Breast epithelium (tissue), 4 donors: ENCODE measurements at places on chromosomes 11 and 22. TPM values are rescaled to one million over a fixed set of nuclear protein-coding genes. Genes with fewer than 3 reads are reported as not detected.

DNA sequence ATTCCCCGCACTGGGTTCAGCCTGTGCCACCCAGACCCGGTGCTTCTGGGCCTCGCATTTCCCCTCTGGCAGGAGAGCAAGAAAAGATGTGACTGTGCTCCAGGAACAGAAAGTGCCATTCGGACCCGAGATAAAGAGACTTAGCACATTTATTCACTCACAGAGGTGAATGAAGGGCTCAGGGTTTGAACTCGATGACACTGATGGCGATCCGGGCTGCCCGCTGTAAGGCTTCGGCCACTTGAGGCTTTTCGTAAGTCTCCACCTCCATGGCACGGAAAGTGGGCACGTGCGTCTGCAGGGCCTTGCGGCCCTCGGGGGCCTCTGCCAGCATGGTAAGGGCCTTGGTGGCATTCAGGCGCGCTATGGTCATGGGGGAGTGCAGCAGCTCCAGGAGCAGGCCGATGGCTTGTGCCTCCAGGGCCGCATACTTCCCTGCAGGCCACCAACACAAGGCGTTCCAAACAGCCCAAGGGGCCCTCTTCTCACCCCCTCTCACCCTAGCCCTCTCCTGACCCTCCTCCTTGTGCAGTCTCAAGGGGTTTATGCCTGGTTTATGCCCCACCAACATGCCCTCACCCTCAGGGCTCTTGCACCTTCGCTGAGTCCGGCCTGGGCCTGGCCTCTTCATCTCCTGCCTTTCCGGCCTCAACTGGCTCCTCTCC is 10.9 kb upstream of the GNAZ start:
- no peaks in the 10 kb centered on the region for H3K4me1 ChIP-seq
- no peaks in the 10 kb centered on the region for H3K36me3 ChIP-seq

DNA sequence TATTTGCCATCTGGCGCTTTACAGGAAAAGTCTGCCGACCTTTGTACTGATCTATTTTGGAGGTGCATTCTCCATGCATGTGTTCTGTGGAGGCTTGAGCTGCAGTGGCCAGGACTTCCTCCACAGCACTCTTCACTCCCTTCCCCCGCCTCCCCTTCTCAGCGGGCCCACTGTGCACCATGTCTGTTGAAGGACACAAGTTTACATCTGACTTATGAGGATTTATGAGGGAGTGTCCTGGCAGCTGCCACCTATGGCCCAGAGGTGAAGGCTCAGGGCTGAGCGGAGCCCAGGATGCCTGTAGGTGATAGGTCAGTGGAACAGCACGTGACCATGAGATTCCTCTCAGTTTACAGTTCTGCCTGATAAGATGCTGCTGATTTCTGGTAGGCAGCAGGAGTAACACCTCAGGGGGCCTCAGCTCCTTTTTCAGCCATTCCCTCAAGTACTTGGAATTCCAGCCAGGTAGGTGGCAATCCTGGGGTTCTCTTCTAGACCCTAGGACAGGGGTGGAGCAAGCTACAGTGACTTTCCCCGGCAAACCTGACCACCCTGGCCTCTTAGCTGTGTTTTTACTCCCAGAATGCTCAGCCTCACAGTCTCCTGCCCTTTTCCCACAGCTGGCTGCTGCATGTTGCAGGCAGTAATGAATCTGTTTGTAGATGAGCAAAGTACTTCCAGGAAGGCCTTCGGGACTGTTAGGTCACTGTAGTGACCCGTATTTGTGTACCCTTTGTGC is 59.9 kb downstream of the PPFIBP2 start:
- peaks cover 39% of the 10 kb centered on the region for H3K4me1 ChIP-seq
- no peaks in the 10 kb centered on the region for H3K27me3 ChIP-seq
- DNase-seq: no peak
- H3K4me3 ChIP-seq: no peak overlapping the region
- no peak overlapping the region for H3K27ac ChIP-seq

FGF3 gene
- not detected for total RNA-seq

DNHD1 gene
- total RNA-seq: 14.9 TPM

- H3K4me1 ChIP-seq: no peaks in the 10 kb centered on the region
- H3K27ac ChIP-seq: no peak overlapping the region
- DNase-seq: no peak
- H3K36me3 ChIP-seq: no peaks in the 10 kb centered on the region
- H3K27me3 ChIP-seq: peaks cover 52% of the 10 kb centered on the region
- H3K4me3 ChIP-seq: no peak overlapping the region
Observed at GRCh38 chr22:44392446-44392921, 79.7 kb upstream of the SHISAL1 start.

- no peak for DNase-seq
- no peak overlapping the region for H3K27ac ChIP-seq
- H3K27me3 ChIP-seq: no peaks in the 10 kb centered on the region
Observed at GRCh38 chr22:23755711-23756110, 1.5 kb upstream of the VPREB3 start.

GRCh38 chr22:35528927-35529326 is 11.7 kb upstream of the RASD2 start:
- no peak for DNase-seq
- no peak overlapping the region for H3K4me3 ChIP-seq
- H3K36me3 ChIP-seq: no peaks in the 10 kb centered on the region
- H3K27me3 ChIP-seq: no peaks in the 10 kb centered on the region
- no peak overlapping the region for H3K27ac ChIP-seq
- H3K4me1 ChIP-seq: no peaks in the 10 kb centered on the region

DNA sequence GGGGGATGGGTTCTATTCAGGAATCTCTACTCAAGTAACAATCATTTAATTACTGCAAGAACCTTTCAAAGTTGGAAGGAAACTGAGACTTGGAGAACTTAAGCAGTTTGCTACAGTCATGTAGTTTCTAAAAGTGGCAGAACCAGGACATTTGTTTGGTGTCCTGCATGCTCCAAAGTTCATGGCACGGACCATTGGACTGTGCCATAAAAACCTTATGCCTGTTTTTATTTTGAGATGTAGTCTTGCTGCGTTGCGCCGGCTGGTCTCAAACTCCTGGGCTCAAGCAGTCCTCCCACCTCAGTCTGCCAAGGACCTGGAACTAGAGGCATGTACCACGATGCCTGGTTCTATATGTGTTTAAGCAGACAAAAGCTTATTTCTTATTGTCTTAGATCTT is 18.6 kb upstream of the AIFM3 start:
- H3K4me1 ChIP-seq: no peaks in the 10 kb centered on the region
- H3K4me3 ChIP-seq: no peak overlapping the region
- no peak overlapping the region for H3K27ac ChIP-seq
- no peaks in the 10 kb centered on the region for H3K36me3 ChIP-seq
- no peak for DNase-seq

DNA sequence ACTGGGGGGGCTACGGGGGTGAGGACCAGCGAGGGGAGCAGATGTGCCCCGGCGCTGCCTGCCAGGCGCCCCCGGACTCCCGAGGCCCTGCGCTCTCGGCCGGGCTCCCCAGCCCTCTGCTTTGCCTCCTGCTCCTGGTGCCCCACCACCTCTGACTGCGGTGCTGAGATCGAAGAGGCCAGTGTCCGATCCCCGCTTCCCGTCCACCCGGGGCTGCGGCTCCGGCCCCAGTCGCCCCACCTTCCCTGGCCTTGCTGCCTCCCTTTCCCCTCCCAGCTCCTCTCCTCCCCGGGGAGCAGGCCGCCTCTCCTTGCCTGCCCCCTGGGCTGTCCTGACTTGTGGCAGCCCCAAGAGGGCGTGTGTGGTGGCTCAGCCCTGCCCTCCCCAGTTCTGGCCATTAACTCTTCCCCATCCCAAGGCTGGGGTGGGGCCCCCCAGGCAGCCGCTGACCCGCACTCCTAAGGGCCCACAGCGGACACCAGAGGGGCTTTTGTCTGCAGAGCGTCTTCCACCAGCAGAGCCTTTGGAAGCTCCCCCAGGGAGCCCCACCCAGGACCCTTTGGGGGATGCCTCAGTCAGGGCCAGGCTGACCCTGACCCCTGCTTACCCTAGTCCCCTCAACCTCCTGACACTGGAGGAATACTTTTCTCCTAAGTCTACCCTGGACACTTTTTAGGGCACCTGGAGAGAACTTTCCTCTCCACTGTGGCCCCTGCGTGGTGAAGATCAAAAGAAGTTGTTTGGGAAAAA is 16.6 kb downstream of the RTN4RL2 start:
- H3K36me3 ChIP-seq: no peaks in the 10 kb centered on the region
- peak overlapping the region; percentile 59 for H3K4me3 ChIP-seq
- H3K27me3 ChIP-seq: no peaks in the 10 kb centered on the region
- H3K27ac ChIP-seq: peak overlapping the region; percentile 31

- DNase-seq: no peak
- no peaks in the 10 kb centered on the region for H3K27me3 ChIP-seq
- H3K27ac ChIP-seq: peak overlapping the region; percentile 89
Observed at GRCh38 chr11:776263-776560, 1.1 kb downstream of the GATD1 start.

DNA sequence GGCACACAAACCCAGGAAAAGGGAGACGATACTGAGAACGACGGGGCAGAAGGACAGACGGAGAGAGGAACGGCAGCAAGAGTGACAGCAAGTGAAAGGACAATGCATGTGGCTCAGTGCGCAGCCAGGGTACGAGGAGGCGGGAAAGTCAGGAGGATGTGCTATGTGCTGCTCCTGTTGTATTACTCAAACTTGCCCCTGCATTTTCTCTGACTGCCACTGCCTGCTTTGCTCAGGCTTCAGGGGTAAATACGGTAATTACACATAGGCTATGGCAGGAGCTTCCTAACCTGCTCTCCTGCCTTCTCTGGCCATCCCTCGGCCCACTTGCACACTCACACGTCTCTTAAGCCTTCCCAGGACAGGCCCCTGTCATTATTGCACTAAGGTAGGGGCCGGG is 94.8 kb downstream of the FEZ1 start:
- H3K4me3 ChIP-seq: no peak overlapping the region
- no peaks in the 10 kb centered on the region for H3K27me3 ChIP-seq
- DNase-seq: no peak
- no peaks in the 10 kb centered on the region for H3K4me1 ChIP-seq

- H3K4me3 ChIP-seq: no peak overlapping the region
- no peak for DNase-seq
- H3K36me3 ChIP-seq: no peaks in the 10 kb centered on the region
Observed at GRCh38 chr11:33362051-33362910, 105.1 kb downstream of the HIPK3 start.

NXF1 gene
- total RNA-seq: 76.4 TPM

GRCh38 chr11:42992594-42992993 is 319.2 kb upstream of the API5 start:
- H3K27me3 ChIP-seq: no peaks in the 10 kb centered on the region
- no peak overlapping the region for H3K27ac ChIP-seq
- DNase-seq: no peak
- H3K4me1 ChIP-seq: no peaks in the 10 kb centered on the region
- H3K4me3 ChIP-seq: no peak overlapping the region

DNA sequence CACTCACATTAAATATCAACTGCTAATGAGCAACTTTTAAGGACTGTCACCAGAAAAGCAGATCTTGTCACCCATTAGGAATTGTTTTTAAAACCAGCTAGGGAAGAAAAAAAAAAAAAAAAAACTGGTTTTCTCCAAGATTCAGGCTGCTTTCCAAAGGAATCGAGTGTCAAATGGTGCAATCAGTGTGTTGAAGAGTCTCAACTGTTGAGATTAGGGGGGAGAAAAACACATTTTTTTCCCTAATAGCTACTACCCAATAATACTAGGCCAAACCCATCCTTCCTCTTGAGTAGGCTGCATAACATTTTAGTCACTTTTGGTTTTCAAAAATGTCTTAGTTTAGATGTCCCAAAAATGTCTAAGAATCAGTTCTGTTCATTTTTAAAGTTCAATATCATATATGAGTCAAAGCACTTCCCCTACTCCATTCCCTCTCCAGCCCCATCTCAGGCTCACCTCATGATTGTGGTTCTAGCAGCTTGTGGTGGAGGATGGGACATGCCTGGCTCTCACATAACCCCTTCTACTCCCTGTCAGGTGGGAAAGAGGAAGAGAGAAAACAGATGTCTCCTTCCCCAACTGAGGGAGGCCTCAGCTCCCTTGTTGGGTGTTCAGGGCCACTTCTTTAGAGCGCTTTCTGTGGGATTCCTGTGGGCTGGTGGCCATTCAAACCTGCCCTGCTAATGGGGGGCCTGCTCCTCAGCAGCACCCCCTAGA is 193.6 kb downstream of the CWF19L2 start:
- H3K4me3 ChIP-seq: no peak overlapping the region
- H3K4me1 ChIP-seq: no peaks in the 10 kb centered on the region
- H3K27me3 ChIP-seq: no peaks in the 10 kb centered on the region
- H3K27ac ChIP-seq: no peak overlapping the region

DNA sequence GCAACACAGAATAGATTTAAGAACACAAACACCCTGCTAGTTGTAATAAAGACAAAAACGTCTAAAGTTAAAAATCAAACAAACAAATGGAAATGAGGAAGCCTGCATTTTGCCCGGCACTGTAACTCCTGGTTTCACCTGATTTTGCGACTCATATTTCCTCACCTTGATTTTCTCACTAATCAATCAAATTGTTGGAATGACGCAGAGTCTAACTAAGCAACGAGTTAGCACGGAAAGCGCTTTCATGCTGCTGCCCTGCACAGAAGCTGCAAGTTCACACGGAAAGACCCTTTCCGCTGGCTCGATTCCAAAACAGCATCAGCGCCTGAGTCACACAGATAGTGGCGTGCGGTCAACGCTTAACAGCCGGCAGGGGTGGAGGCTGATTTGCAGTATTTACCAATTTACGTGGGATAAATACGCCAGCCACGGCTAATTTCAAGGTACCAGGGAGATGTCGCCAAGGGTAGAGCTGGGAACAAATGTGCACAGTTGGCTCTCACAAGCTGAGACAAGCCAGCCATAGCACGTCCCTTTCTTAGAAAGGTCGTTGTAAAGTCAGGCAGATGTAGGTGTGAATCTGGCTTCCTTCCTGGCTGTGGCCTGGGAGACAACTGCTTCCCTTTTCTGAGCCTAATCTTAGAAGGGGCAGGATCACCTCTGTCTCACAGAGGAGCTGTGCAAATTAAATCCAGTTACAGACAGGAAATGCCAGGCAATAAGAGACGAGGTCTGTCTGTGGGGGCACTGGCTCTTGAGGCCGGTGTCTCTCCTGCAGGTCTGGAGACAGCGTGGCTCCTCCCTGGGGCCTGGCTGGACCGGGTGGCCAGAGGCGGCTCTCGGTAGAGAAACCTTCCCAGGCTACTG is 76.9 kb upstream of the TTLL12 start:
- peak overlapping the region; percentile 50 for H3K27ac ChIP-seq
- DNase-seq: peak; percentile 42
- no peaks in the 10 kb centered on the region for H3K27me3 ChIP-seq
- peak overlapping the region; percentile 16 for H3K4me3 ChIP-seq

- no peaks in the 10 kb centered on the region for H3K27me3 ChIP-seq
- no peaks in the 10 kb centered on the region for H3K36me3 ChIP-seq
- no peaks in the 10 kb centered on the region for H3K4me1 ChIP-seq
- no peak overlapping the region for H3K27ac ChIP-seq
- H3K4me3 ChIP-seq: no peak overlapping the region
Observed at GRCh38 chr11:107272561-107272960, 185.1 kb downstream of the CWF19L2 start.

- H3K4me1 ChIP-seq: no peaks in the 10 kb centered on the region
- DNase-seq: no peak
- peak overlapping the region; percentile 34 for H3K27ac ChIP-seq
- H3K27me3 ChIP-seq: no peaks in the 10 kb centered on the region
- H3K4me3 ChIP-seq: no peak overlapping the region
- H3K36me3 ChIP-seq: no peaks in the 10 kb centered on the region
Observed at GRCh38 chr11:102476069-102476468, 23.5 kb upstream of the TMEM123 start.
